ENCODE measurements at places on chromosomes 1 and 21. TPM values are rescaled to one million over a fixed set of nuclear protein-coding genes. Genes with fewer than 3 reads are reported as not detected.
A peak's percentile ranks its signal among the peaks of the same experiment; 100 is the strongest.

- no peak for DNase-seq
Observed at GRCh38 chr1:3894626-3895278, 5.3 kb downstream of the C1orf174 start.

- DNase-seq: no peak
Observed at GRCh38 chr1:189787201-189787600, 690.5 kb downstream of the BRINP3 start.

DNA sequence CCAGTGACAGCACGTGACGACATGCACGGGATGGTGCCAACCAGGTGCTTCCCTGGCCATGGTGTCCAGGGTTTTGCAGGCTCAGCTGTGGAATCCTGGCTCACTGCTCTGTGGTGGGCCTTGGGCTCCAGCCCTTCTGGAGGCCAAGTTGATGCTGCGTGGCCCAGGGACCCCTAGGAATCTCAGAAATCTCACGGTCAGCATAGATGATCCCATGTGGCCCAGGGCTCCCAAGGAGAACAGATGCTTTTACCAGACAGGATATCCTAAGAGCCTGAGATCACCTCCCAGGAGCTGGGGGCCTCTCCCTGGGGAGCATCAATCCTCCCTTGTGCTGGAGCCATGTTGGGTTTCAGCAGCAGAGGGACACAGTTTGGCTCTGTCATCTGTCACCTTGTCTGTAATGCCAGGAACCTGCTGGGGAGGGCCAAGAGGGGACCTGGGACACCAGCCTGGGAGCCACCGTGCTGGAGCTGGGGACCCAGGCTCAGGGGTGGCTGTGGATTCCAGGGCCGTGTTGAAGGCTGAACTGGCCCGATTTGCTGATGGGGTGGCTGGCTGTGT is 63.9 kb downstream of the TRIM11 start:
- peak; percentile 24 for DNase-seq

GRCh38 chr1:228009828-228010775 is 3.3 kb downstream of the WNT3A start:
- DNase-seq: no peak

Gene CACHD1
- total RNA-seq: 2.6 TPM

- DNase-seq: peak; percentile 86
Observed at GRCh38 chr1:33256471-33257206, at the start of gene ZNF362. TSS of gene ZNF362 (plus strand) at chr1:33256492. CDS start at chr1:33270575, 14,083 bp downstream.

Gene TPTE
- total RNA-seq: not detected

DNA sequence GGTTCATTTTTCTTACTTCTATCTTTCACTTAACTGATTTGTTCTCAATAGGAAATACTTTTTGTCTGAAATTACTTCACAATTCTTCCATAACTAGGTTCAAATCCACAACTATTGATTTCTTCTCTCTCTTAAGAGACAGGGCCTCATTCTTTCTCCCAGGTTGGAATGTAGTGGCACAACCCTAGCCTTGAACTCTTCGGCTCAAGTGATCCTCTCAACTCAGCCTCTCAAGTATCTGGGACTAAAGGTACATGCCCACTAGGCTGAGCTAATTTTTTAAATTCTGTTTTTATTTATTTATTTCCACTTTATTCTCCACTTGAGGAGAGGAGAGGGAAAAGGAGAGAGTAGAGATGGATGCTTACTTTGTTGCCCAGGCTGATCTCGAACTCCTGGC is 370.4 kb upstream of the PLXNA2 start:
- no peak for DNase-seq

Gene RSPH1
- total RNA-seq: not detected

DNA sequence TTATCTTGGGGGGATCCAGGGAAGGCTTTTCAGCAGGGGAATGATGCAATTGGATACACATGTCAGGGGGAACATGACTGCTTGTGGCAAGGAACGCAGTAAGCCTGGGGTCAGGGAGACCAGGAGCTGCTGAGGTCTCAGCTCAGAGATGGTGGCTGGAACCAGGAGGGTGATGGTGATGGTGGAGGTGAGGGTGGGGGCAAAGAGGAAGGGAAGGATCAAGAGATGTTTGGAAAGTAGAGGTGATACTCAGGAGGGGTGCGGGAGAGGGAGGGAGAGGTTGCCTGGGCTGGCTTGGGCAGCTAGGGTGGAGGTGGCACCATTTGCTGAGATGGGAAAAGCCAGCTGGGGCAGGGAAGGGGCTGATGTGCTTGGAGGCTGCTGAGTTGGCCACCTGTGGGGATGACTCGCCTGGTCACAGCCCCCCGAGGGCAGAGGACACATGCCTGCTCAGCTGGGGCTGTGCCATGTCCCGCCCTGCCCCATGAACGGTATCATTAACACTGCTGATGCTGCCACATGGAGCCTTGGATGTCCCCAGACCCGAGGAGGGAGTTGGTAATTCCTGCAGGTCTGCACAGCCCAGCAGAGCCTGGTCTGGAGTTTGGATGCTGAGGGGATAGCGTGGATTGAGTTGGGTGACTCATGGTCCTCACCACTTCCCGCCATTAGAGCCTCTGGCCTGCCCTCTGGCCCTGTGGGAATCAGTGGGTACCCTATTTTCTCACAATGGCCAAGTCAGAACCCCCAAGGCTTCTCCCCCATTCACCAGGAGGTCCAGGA is 6.3 kb upstream of the PADI1 start:
- DNase-seq: no peak

GRCh38 chr1:6086762-6087376 is 41.2 kb downstream of the KCNAB2 start:
- DNase-seq: peak; percentile 44

DNA sequence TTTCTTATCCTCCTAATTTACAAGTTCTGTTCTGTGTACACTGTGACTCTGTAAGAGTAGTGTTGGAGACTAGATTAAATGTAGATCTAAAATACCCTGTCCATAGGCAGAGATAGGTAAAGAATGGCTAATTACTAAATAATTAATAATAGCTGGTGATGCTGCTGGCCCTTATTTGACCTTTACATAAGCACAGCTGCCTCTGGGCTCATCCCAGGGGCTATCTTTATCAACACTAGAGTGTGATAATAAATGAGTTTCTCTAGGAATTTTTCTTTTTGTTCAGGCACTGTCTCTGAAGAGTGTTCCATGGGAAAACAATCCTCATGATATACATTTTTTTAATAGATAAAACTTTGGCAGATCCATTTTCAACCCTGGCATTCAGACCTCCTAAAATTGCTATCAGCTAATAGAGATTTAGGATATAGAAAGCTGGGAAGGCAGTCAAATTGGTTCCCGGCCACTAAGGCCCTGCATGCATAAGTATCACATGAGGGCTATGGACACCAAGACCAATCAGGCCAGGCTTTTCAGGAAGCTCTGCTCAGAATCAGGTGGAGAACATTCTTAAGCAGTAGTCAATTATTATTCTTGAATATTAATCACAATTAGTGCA is 107.2 kb downstream of the ROR1 start:
- DNase-seq: no peak

DNA sequence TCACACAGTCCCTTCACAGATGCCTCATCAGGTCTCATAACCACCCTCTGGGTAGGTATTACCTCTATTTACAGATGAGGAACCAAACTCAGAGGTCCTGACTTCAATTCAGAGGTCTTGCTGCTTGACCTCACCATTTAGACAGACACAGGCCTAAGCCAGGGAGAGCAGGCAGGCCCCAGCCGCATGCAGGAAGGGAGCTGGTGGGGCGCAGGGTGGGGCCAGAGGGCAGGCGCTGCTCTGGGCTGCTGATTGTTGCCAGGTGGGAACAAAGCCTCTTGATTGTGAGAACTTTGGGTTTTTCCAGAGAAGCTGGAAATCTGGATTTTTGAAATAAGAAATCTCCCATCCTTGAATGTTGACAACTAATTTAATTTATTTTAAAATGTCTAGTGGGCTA is 19.9 kb upstream of the PRELP start:
- no peak for DNase-seq

DNA sequence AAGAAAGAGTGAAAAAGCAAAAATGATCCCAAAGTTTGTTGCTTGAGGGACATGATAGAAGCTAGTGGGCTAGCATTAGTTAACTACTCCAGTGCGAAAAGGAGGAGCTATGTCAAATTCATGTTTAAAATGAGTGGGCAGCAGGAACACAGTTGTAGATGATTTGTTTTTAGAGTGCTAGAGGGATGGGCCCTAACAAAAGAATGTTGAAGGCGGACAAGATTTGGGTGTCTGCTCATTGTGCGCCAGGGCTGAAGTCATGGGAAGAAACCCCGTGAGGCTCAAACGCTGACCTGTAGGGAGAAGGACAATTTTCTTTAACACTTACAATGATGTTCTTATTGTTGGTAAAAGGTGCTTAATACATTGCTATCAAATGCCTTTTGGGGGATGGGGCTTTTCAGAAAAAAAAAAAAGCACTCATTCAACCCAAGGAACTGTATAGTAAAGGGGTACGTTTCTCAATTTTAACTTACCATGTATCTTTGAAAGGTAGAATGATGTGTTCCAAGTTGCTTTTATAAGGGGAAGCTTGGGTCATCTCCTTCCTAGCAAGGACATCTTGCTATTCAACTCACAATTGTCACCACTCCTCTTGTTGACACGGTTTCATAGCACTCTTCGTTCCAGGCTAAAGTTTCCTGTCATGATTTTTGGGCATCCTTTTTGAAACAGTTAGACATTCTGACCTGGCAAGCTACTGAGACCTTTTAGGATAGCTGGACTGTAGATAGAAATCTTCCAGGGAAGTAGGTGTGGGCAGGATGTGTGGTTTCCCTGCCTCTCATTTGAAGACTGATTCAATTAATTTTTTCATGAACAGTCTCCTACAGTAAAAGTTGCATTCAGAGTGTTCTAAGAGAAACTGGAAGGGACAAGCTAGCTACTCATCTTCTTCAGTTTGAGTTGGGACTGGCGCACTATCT is 53.0 kb upstream of the CNN3 start:
- no peak for DNase-seq

DNA sequence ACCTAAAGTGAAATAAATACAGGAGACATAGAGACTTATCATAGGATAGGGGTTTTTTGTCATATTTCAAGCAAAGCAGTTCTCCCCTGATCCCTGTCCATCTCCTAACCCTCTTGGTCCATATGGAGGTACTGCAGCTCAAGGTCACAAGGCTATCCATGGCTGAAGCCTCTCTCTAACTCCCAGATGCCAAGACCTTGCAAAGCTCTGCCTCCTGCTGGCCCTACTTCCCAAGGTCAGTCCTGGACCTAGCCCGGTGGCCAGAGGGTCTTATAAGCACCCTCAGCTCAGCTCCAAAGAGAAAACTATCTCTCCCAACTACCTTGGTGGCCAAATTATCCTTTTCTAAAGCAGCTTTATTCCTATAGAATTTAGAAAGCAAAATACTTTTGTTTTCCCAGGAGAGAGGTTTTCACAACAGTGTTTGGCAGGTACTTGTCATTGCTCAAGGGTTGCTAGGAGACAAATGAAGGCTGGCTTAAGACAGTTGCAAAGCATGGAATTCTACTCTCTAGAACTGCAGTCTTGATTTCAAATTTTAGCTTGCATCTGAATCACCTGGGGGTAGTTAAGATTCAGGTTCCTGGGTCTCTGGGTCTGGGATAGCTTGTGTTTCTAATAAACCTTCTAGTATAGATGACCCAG is 121.5 kb downstream of the XCL2 start:
- no peak for DNase-seq

DNA sequence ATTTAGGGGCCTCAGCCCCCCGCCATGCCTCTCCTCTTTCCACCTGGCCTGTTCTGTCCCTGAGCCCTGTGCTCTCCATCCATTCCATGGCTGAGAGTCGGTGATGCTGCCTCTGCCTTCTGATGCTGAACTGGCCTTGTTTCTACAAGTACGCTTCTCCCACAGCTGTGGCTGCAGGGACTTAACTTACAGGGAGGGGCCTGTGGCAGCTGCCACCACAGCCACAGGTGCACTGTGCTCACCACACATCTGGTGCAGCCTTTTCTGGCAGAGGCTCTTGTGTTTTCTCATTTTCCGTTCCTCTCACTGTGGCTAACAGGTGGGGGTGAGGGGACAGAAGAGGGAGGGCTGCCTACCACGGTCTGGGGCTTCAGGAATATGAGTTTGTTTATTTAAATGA is 4.2 kb downstream of the FMO1 start:
- no peak for DNase-seq

Gene PYCR2
- 82.4 TPM for total RNA-seq

DNA sequence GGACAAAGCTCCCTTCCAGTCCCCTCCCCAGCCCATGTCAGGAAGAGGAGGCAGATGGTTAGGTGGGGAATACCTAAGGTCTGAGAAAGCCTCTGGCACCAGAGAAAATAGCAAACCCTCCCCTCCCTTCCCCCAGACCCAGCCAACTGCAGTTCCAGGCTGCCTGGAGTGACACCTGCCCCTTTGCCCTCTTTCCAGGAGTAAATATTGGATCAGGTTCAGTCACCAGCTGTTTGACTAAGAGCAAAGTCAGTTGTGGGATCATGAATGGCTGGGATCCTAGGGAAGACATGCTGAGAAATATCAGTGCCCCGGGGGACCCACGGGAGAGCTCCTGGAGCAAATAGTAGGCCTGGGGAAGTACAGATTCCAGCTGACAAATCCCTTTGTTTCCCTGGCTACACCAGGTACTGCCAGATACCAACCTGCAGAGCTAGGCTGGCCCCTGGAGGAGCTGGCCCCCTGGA is 12.2 kb upstream of the CDK18 start:
- DNase-seq: no peak

Gene TAS1R2
- not detected for total RNA-seq

DNA sequence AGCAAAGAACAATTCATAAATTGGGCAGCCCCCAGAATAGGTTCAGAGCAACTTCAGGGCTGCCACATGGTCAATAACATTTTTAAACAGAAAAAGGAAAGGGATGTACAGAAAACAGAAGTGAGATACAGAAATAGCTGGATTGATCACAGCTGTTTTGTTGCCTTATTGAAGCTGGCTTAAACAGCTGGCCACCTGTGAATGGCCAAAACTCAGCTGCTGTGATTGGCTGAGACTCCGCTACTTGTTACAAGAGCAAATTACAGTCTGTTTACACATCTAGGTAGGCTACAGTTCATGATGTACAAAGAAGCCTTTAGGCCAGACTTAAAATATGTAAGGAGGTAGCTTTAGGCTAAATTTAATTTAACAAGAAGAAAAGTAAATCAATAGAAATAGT is 11.6 kb upstream of the IFNAR1 start:
- no peak for DNase-seq

DNA sequence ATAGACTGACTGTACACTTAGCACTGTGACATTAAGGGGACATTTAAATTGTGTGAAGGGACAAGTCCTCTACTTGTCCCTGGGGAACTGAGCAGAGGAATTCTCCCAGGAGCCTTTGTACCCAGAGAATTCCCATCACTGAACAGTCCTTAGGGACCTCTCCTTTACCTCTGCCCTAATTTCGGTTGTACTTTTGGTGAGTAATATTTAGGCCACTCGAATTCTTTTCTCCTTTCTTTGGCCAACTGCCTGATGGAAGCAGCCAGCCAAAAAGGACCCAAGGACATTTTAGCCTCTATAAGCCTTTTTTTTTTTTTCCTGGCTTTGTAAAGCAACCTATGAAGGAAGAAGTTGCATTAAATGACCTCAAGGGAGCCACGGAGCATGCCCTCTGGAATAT is 71.5 kb downstream of the NR5A2 start:
- no peak for DNase-seq

- DNase-seq: no peak
Observed at GRCh38 chr1:22295856-22296255, 153.0 kb upstream of the WNT4 start.

Data from heart left ventricle (tissue), 16 donors.